Activated CD8-positive, alpha-beta memory T cell treated with anti-CD3 and anti-CD28 coated beads, Interleukin-2, amount 10 ng/mL, durations not matched to agents 7 days and 5 days (primary cell): ENCODE measurements at places on chromosomes 12 and 14.

DNA sequence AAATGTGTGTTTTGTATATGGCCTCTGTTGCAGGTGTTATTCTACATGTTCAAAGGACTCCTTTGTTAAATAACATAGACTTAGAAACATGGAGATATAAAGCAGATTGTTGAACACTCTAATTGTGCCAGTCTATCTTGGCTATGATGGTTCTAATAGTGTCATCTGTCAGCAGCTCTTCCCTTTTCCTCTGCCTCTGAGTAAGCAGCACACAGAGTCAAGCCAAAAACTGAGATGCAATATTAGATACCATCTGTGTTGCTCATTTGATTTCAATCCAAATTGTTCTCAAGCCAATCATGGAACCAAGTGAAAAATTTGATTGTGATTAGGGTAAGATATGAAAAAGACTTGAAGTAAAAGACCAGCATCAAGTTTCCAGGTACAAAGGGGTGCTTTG lies 871.1 kb upstream of the MGAT4C start:
- DNase-seq, result no peak

- no peak for DNase-seq
These were observed 228.6 kb downstream of the DACT1 start for GRCh38 chr14:58866391-58866790.

GRCh38 chr12:124030008-124030407 lies 57.0 kb downstream of the ZNF664 start:
- DNase-seq, result no peak

- no peak for DNase-seq
These were observed 43.2 kb downstream of the KRT80 start for GRCh38 chr12:52148464-52149181.

DNA sequence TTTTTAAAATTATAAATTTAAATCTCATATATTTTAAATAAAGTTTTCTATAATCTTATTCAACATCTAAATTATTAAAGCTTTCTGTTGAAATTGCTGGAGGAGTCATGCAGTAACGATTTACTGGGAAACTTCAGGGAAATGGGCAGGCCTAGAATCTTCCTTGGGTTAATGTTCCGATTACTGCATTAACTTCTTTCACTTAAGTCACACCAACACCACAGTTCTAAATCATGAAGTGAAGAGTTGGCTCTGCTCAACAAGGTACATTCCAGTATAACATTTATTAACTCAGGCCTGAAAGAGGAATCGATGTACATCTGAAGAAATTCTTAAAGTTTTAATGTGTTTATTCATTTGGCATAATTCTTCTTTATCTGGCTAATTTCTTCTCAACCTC lies 244.3 kb downstream of the CCER1 start:
- DNase-seq, result no peak

DNA sequence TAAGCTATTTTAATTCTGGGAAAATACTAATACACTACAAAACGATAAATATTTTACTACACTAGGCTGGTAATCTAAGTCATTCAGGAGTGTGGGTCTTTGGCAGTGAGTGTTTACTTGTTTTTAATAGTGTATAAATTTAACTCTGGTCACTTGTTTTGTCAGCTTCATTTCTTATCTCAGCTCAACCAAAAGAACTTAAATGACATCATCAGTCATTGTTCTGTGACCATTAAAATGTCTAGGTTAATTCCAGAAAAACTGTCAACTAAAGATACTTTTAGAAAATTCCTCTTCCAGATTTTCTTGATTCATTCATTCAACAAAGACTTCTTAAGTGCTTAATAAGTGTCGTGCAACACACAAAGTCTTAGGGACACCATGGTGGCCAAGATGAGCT lies 102.8 kb downstream of the FOXN3 start:
- DNase-seq, result no peak
